ENCODE measurements at places on chromosomes 2 and 18.

GRCh38 chr2:66836851-66837250 is 401.9 kb downstream of the MEIS1 start:
- no peak for DNase-seq

DNA sequence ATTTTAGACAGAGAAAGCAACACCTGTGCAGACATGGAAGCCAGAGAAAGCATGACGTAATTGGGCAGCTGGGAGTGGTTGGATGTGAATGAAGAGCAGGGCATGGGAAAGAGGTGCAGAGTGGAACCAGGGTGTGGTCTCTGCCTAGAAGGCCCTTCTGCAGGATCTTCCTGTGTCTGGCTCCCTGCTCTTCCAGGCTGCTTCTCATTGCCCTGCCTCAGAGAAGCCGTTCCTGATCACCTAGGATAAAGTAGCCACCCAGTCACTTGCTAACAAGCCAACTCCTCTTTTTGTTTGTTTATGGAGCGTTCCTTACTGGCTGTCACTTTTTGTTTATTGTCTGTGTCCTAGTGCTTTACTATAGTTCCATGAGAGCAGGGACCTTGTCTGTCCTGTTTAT is 28.5 kb downstream of the GALNT1 start:
- DNase-seq = no peak

DNA sequence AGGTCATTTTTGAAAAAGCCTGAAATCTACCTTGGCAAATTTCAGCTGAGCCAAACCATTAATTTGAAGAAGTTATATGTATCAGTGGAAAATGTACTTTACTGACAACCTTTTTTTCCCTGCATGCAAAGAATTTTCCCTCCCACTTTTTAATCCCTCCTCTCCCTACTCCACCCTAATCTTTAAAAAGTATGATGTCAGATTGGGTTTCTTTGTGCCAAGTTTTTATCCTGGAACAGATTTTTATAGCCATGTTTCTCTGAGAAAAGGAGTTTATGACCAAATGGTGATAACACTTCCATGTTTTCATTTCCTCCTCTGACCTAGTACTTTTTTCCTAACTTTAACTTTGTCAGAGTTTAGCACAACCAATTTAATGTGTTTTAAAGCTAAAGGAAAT is 250.3 kb upstream of the FOSL2 start:
- DNase-seq = no peak

- no peak for DNase-seq
Measured at GRCh38 chr2:170695521-170696410, 19.4 kb upstream of the SP5 start.

- no peak for DNase-seq
Measured at GRCh38 chr2:147763861-147764260, 81.0 kb upstream of the ACVR2A start.

DNA sequence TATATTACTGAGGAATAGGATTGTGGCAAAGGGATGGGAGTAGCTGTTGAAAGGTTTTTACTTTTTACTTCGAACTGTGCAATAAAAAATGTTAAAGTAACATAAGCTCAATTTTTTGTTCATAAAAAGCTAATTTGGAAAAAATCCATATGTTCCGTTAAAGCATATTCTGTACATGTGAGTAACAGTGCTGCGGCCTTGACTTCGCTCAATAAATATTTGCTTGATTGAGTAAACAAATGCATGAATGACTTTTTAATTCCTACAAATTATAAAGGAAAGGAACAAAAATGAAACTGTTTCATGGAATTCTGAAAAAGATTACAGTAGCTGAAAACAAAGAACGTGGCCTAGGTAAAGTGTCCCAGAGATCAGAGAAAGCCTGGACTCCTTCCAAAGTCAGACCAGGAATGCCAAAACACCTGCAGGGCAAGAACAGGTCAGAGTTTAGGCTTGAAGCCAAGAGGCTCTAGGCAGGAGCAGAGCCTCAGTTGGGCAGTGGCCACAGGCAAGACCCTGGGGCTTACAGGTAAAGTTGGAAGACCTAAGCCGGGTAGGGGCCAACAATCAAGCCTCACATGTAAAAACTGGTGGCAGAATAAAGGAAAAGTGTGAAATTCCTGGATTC is 44.3 kb upstream of the FIGN start:
- DNase-seq = no peak

DNA sequence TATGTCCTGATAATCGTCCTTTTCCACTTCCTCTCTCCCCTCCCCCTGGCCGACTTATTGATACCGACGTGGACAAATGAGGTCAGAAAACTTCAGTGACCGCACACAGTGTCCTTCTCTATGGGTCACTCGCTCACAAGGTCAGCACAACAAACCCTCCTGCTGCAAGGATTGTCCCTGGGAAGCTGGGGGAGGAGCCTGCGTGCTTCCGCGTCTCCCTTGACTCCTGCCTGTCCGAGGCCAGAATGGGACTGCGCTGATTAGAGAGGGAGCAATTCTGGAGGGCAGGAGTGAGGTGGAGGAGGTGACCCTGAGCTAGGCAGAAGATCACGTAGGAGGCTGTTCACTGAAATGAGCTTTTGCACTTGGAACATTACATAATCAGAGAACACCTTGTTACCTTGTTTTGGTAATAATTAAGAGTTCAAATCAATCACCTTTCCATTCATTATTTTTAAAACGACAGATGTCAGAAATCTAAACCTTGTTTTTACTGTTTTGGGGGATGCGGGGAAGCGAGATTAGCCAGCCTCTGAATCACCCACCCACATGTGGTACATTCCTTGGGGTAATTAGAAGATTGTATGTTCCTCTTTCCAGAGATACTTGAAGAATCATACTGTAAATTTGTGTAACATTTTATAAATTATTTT is 70.6 kb downstream of the CTAGE1 start:
- DNase-seq = no peak

DNA sequence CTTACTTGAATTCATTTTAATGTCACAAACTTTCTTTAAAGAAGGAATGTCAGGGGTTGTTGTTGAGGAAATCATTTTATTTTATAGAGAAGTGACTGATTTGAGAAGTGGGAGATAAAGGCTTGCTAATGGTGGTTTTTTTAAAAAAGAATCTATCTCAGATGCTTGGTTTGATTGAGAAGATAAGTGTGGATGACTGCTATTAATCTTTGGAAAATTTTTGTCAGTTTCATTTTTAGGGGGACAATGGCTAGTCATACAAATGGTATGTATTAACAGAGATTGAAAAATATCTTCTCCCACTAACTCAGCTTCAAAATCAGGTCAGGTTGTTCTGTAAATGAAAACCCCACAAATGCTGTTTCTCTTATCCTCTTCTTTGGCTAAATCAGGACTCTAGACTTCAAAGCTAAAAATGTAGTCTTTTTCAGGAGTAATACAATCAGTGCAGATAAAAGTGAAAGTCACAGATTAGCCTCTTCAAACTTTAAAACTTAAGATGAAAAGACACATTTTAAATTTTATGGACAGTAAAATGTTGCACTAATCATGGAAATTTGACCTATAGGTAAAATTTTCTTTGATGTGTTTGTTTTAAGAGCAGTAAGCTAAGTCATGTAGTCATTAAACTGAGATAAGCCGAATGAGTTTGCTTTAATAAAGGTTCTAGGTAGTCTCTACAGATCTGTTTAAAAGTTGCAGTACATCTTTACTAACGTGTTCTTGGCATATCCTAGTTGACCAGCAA is 674.2 kb upstream of the VRK2 start:
- DNase-seq = no peak

- no peak for DNase-seq
Measured at GRCh38 chr2:174051741-174052583, 86.8 kb upstream of the SP3 start.

DNA sequence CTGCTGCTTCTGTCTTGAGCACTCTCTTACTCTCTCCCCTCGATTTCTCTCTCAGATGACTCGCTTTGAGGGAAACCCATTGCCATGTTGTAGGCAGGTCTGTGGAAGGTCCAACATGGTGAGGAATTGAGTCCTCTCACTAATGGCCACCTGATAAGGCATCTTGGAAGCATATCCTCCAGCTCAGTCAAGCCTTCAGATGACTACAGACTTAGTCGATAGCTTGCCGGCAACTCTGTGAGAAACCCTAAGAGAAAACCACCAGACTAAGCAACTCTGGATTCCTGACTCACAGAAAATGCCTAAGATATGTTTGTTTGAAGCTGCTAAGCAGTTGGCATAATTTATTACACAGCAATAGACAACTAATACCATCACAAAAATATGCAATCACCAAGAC is 51.2 kb downstream of the WDR75 start:
- DNase-seq = no peak

DNA sequence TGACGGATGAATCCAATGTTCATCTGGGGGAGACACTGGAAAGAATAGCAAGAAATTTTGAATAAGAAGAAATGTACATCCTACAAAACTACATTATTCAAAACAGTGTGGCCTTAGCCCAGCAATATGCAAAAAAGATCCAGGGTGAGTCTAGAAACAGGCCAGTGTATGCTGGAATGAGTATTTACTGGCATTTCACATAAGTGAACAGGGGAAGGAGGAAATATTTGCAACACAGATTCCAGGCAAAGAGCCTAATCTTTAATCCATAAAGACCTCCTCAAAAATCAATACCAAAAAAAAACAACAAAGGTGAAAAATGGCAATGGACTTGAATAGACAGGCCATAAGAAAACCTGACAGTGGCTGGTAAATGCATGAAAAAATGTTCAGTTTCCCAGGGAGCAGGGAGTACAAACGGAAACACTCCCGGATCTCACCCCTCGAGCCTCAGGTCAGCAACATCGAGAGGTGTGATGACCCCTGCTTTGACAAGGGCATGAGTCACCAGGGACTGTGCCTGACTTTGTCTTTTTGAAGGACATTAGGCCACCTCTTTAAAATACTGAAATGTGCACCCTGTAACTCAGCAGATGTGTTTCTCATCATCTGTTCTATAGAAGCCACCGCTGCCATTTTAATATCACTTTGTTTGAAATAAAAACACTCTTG is 12.7 kb upstream of the GPC1 start:
- no peak for DNase-seq

DNA sequence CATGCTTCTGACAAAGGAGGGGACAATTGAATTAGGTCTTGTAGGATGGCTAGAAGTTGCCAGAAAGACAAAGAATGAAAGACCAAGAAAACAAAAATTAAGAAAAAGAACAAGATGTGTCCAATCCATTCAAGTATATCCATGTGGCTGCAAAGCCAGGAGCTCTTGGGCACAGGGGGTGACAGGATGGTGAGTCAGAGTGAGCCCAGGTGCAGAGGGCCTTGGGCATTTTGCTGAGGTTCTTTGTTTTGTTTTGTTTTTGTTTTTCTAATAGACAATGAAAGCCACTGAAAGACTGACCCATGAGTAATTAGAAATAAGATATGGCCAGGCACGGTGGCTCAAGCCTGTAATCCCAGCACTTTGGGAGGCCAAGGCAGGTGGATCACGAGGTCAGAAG is 104.6 kb upstream of the KLHL29 start:
- no peak for DNase-seq

DNA sequence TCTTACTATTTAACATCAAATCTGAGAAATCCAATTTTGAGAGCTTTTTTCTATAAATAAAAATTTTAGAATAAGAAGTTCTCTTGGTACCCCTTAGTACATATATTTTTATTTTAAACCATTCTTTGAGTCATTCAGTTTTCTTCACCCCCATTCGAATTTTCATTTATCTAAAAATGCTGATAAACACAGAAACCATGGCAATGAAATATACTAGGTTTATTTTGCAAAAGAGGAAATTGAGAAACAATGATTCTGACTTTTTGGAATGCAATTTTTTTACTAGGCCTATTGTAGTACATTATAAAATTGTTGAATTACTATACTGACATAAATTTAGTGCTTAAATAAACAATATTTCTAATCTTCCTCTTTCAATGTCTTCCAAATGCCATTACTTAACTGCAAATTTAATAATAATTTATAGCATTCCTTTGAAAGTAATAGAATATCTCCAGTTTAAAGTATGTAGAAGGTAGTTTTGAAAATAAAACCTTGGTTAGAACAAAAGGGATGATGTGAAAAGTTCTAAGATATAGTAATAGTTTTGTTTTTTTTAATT is 46.3 kb downstream of the TANK start:
- DNase-seq = no peak

DNA sequence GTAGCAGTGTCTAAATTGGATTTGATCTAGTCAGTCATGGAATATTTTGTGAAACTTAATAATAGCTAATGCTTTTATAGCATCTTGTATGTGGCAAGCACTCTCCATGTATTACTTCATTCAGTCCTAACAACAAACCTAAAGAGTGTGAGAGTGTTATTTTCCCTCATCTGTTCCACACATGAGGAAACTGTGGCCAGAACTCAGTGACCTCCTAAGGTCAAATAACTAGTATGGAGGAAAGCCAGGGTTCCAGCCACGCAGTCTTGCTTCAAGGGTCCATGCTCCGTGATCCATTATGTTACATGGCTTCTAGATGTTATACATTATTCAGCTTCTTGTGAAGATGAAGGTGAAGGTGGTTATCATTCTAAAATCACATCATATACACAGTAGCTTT is 45.5 kb downstream of the TWSG1 start:
- no peak for DNase-seq

GRCh38 chr2:3265471-3265870 is 112.1 kb downstream of the EIPR1 start:
- no peak for DNase-seq

- DNase-seq = no peak
Measured at GRCh38 chr18:22031611-22032010, 137.8 kb upstream of the GATA6 start.

- no peak for DNase-seq
Measured at GRCh38 chr18:22439447-22439846, 21.7 kb upstream of the CTAGE1 start.

DNA sequence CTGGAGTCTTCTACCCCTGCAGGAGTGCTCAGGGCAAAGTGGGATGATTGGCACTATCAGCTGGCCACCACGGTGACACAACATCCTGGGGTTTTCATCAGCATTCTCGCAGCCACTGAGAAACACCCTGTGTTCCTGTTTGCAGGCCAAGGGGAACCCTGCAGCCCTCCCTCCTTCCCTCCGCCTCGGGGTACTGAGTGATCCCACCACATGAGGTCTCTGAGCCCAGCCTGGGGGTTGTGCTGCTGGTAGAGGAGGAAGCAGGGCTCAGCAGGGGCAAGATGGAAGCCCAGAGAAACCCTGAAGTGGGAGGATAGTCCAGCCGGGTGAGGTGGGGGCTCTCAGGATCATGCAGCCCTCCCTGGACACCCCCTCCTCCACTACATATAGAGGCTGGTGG is at the start of gene OXER1:
Gene OXER1, minus strand, starts transcription at position 40 of the 400 bp plus-strand sequence. CDS start 73 bp downstream, outside the sequence.
- DNase-seq = no peak

All from nucleus accumbens (tissue), 56 donors.